Panc1 (cell line): ENCODE measurements at places on chromosomes 6 and 20.

DNA sequence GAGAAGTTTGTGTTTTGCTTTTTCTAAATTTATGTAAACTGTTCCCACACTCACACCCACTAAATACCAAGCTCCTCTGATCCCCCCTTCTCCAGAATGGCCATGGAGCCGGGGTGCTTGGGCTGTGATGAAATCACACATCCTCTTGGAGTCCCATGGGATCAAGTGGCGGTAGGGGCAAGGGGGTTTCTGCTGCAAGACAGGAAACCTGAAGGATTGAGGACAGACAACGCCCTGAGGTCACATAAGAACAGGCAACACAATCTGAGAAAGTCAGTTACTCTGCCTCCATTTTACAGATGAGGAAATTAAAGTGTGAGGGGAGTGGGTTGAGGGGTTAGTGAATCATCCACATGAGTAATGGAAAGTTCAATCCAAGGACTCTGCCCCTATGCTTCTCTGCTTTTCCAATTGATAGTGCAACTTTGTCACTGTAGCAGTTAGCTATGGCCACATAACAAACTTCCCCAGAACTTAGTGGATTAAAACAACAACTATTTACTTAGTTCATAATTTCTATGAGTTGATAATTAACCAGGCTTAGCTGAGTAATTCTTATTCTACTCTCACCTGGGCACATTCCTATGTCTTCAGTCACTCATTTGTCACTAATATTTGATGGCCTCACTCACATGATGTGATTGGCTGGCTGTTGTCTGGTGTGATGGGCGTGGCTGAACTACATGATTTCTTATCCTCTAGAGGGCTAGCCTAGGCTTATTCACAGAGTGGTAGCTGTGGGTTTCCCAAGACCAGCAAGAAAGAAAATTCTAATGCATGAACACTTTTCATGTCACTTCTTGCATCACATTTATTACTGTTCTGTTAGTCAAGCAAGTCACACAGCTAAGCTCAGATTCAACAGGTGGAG, 311.1 kb upstream of the RNF24 start:
- no peak for DNase-seq

- no peak for DNase-seq
Observed at GRCh38 chr6:63516186-63516944, 55.9 kb upstream of the LOC128125822 start.

GRCh38 chr6:99334526-99335127, 14.8 kb downstream of the FAXC start:
- peak; percentile 43 for DNase-seq

GRCh38 chr6:32638532-32639219, 1.5 kb downstream of the HLA-DQA1 start:
- no peak for DNase-seq

DNA sequence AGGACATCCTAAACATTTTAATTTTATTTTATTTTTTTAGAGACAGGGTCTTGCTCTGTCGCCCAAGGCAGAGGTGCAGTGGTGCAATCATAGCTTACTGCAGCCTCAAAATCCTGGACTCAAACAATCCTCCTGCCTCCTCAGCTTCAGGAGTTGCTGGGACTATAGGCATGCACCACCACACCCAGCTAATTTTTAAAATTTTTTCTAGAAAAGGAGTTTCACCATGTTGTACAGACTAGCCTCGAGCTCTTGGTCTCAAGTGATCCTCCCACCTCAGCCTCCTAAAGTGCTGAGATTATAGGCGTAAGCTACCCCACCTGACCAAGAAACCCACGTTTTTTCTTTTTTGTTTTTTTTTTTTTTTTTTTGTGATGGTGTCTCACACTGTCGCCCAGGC, 33.3 kb downstream of the BAK1 start:
- DNase-seq: no peak

DNA sequence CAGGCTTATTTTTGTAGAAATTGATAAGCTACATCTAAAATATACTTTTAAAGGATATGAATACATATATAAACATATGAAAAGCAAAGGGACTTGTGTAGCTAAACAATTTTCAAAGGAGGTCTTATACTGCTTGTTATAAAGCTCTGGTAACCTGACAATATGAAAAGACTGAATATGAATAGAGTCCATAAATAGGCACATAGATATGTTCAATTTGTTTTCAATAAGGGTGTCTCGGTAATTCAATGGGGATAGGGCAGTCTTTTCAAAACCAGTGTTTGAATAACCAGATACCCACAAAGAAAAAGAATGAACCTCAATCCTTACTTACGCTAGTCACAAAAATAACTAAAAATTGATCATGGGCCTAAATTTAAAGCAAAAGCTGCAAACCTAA, 9.3 kb upstream of the MAP3K5 start:
- DNase-seq: no peak

GRCh38 chr6:146550911-146551310, 7.3 kb downstream of the RAB32 start:
- no peak for DNase-seq

DNA sequence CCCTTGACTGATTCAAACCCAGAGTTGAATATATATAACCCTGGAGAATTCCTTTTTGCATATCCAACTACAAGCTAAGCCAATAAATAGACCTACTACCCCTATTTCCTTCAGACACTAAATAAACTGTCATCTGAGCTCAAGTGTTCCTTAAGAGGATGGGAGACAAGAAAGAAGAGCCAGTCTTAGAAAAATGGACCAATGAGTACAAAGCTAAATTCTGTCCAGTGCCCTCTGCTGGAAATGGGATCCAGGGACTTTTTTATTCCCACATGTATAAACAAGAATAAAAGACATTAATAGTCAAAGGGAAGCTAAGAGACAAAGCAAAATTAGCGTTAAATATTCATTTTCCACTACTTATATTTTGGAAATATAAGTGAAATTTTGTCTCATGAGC, 4.8 kb downstream of the PPP1R10 start:
- DNase-seq: no peak

- DNase-seq: peak; percentile 85
Observed at GRCh38 chr20:10074513-10074912, 39.7 kb downstream of the ANKEF1 start.

DNA sequence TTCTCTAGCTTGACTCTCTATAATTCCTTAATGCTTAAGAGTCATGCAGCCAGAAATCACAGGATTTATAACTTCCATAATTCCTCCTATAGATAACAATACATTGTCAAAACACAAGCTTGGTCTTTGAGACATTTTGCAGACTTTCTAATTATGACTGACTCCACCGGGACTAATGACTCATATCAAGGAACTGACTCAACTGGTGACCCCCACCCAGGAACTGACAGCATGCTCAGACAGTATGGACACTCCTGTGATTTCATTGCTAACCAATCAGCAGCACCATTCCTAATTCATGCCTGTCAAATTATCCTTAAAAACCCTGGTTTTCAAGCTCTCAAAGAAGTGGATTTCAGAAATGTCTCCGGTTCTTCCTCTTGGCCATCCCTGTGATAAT, 670.5 kb upstream of the IMPG1 start:
- no peak for DNase-seq

GRCh38 chr20:49276961-49277785, 684 bp downstream of the ZNFX1 start:
- DNase-seq: no peak

DNA sequence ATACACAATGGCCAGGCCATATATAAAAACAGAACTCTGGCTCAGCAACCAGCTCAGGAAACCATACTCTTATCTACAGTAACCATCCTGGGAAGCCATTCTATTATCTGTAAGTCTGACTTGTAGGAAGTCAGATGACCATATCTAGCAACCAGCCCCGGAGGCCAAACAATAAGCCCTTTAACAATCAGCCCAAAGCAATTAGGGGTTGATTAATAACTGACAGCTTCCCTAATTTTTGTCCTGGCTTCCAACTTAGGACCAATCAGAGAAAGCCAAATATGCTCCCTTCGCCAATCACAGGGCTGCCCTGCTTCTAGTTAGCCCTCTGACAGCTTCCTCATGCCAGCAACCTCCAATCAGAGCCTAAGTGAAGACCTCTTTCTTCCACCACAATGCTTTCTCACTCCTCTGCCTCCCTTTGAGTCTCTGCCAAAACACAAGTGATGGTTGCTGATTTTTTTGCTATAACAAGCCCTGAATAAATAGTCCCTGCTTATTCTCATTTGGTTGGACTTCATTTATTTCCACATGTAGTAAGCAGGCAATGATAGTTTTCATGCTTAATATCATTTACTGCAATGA, 37.8 kb upstream of the STXBP5 start:
- DNase-seq: no peak

- DNase-seq: no peak
Observed at GRCh38 chr6:81696524-81696923, 56.0 kb downstream of the TENT5A start.

GRCh38 chr6:53302678-53303360, 45.9 kb downstream of the ELOVL5 start:
- DNase-seq: no peak

DNA sequence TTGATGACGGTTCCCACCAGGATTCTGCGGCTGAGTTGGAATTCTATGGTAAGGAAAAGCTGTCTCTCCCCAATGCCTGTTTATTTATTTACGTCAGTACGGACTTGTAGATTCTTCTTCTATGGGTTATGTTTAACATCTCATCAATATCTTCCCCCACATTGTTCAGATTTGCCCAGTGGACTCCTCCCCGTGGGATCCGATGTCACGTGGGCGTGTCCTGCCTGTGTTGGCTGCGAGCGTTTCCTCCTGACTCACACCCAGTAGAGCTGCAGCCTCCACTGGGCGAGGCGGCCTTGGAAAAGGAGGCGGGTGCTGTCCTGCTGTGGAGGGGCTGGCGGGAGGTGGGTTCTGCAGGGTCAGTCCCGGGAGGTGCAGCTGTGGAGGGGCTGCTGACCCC, 46.8 kb upstream of the SLCO4A1 start:
- no peak for DNase-seq

GRCh38 chr6:113402544-113402943, 454.6 kb upstream of the MARCKS start:
- no peak for DNase-seq

DNA sequence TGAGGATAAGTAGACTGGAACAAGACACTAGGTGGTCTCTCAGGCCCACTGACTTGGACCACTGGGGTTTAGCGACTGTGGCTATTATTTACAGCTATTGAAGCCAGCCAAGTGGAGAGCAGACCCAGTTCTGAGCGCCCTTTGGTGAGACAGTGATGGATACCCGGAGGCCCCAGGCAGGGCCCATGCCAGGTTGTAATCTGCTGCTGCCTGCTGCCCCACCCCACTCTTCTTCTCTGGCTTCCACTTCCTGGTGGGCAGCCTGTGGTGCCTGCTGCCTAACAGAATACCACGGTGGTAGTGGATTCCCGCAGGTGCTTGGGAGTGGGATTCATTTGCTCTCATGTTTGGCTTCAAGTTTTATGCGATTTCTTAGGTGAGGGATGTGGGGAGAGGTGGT, 570 bp downstream of the RAB44 start:
- no peak for DNase-seq

- DNase-seq: no peak
Observed at GRCh38 chr20:41370176-41370575, 3.6 kb upstream of the EMILIN3 start.

DNA sequence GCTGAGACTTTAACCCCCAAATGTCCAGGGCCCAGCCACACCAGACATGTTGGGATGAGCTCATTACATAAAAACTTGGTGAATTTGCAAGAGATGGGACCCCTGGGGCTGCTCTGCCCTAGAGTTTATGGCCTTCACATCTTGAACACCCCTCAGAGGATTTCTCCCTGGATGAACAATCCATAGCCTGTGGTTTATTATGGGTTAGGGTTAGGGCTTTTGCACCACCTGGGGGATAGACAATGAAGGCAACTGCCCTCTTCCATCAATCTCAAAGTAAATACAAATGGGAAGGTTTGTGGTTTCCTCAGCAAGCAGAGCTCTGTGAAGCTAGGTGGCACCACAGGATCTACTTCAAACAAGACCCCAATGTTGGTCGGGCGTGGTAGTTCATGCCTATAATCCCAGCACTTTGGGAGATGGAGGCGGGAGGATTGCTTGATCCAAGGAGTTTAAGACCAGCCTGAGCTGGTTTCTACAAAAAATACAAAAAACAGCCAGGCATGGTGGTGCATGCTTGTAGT, 17.4 kb downstream of the SPINT3 start:
- DNase-seq: no peak

DNA sequence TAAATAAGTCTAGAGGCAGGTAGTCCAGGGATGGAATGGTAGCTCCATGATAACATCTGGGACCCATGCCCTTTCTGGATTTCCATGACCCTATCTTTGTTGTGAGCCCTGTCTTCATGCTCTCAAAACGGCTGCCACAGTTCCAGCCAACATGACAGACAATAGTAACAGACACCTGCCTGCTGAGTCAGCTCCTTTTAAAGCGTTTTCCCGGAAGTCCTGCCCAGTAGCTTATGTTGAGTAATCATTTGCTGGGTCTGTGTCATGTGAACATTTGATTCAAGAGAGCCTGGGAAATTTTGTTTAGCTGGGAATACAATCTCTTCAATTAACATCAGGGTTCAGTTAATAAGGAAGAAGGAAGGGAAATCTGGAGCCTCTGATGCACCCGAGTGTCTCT, 262.2 kb upstream of the SULF2 start:
- no peak for DNase-seq

DNA sequence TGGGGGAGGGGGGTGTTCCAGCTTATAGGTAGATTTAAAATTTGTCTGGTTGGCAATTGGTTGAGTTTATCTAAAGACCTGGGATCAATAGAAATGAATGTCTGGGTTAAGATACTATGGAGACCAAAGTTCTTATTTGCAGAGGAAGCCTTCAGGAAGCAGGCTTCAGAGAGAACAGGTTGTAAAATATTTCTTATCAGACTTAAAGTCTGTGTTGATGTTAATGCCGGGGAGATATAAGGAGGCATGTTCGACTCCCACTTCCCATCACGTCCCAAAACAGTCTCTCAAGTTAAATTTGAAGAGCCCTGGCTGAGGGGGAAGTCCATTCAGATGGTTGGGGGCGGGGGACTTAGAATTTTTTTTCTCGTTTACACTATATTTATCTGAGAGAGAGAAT, 12.3 kb upstream of the BLCAP start:
- no peak for DNase-seq

DNA sequence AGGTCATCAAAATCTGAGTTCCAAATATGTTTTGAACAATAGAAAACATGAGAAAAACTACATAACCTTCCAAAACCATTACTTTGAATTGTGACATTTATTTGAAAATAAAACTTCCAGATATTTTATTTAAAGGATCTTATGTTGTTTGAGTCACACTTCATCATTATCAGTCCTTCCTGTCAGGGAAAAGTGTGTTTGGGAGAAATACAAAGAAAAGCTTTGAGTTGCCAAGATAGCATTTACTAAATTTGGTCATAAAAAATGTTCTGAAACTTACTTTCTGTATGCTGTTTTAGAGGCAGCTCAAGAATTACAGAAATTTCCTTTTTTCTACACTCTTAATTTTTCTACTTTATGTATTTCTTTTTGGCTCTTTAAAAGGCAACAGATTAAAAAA, 208.2 kb upstream of the RIN2 start:
- no peak for DNase-seq

GRCh38 chr6:29603930-29604329, 19.0 kb downstream of the OR2H2 start:
- no peak for DNase-seq

- no peak for DNase-seq
Observed at GRCh38 chr20:5085380-5085779, 34.4 kb downstream of the PCNA start.
